ENCODE measurements at places on chromosomes 6 and 20.

- DNase-seq, result no peak
Measured at GRCh38 chr20:3563133-3563532, 92.3 kb downstream of the ATRN start.

DNA sequence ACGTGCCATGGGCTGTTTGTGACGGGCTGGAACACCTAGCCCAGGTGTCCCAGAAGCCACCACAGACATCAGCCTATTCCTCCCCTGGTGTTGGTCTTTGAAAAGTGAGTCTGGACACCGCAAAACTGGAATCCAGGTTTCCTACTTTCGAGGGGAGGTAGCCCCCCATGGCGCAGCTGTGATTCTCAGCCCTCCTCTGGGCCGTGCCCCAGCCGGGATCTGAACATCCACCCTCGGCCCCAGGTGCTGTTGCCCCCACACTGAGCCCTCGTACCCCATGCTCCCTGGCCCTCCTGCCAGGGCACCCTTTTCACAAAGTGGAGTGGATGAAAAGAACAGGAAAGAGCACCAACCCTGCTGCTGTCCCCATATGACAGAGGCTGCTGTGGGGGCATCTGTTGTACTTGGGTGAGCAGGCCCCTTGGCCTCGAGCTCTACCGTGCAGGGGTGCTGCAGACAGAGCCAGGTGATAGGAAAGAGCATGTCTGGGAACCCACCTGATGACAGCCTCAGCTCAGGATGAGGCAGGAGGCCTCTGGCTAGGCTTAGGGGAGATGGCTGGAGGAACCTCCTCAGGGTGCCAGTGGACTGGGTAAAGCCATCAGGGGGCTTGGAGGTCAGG, 18.8 kb upstream of the MAS1L start:
- DNase-seq, result no peak

GRCh38 chr20:4041748-4042411, 26.5 kb upstream of the RNF24 start:
- no peak for DNase-seq

DNA sequence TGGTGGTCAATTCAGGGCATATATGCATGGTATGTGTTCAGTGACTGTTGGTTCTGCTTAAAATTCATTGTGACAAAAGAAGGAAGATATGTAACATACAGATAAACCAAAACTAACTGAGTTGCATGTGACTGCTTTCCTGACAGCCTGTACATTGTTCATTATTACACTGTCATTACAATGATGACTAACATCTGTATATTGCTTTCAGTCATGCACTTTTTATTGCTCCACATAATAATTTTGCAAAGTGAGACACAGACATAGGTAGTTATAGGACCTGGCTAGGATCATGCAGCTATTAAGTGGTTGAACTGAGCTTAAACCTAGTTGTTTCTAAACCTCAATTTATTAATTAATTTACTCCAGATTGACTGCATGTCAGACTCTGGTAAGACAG, 703.2 kb downstream of the HDGFL1 start:
- no peak for DNase-seq

DNA sequence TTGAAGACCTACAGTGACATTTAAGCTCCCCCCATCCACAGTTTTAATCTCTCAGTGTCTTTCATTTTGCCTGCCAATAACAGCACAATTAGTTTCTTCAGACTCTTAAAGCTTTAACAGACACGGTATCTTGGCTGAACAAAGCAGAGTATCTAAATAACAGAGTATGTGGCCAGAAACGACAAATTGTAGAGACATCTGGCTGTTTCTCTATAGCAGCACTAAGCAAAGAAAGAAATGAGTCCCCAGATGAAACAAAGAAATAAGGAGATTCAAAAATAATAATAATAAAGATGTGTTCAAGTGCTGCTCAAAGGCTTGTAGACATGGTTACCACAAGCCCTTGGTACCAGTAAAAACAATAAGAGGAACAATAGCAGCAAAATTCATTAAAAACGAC, 97.8 kb upstream of the HDAC2 start:
- no peak for DNase-seq

GRCh38 chr20:43579861-43580793, 10.6 kb upstream of the IFT52 start:
- DNase-seq, result no peak

- DNase-seq, result no peak
Measured at GRCh38 chr20:2449386-2449785, 21.2 kb downstream of the SNRPB start.

DNA sequence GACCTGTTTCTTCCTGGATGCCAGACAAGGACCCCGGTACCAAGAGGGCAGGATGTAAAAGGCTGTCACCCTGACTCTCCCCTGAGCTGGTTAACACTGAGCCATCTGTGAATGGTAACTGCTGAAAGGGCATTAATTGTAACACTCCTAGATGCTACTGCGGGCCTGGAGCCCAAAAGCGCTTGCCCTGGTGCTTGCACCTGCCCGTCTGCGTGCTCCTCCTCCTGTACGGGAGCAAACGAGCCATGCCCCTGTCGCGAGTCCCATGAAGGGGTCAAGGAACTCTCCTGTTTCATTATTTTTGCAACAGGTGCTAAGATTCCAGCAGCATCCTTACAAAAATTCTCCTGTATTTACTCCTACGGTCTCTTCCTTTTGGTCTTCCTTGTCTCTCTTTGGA, 140.0 kb upstream of the LAMA2 start:
- no peak for DNase-seq

- peak; percentile 48 for DNase-seq
Measured at GRCh38 chr20:37615340-37616109, 78.3 kb upstream of the CTNNBL1 start.

- no peak for DNase-seq
Measured at GRCh38 chr6:79201983-79202382, 32.5 kb downstream of the HMGN3 start.

DNA sequence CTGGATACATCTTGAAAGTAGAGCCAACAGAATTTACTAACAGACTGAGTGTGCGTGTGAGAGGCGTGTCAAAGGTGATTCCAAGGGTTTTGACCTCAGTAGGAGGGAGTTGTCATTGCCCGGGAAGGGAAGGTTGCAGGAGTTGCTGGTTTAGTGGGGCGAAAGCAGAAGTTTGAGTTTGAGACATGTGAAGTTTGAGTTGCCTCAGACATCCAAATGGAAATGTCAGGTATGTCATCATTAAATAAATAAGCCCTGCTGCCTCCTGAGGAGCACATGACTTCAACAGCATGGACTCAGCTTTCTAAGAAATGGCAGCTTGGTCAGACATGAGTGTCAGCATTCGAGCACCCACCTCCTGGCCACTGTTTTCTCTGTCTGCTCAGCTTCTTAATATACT, 26.6 kb upstream of the TGM2 start:
- no peak for DNase-seq

- DNase-seq, result peak; percentile 65
Measured at GRCh38 chr6:72411872-72412708, 209.8 kb upstream of the KCNQ5 start.

GRCh38 chr20:37734228-37734985, 40.6 kb downstream of the CTNNBL1 start:
- DNase-seq, result no peak

GRCh38 chr6:13030396-13030795, 297.9 kb downstream of the TBC1D7 start:
- DNase-seq, result no peak

DNA sequence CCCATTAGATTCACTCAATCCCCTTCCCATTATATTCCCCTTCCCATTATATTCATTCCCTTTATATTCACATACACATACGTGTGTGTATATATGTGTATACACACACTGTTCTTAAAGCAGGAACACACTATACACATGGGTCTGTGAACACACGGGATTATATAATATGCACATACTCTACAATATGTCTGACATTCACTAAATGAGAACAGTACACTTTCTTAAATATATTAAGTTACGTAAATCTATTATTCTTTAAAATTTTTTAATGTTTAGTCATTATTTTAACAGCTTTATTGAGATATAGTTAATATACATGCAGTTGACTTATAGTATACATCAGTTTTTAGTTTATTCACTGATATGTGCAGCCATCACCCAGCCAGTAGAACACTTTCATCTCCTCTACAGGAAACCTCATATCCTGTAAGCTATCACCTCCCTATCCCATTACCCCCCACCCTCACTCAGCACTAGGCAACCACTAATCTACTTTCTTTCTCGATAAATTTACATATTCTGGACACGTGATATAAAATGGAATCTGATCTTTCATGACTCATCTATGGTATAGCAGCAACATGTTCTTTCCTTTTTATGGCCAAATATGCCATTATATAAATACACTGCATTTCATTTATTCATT, 13.9 kb upstream of the SUMO4 start:
- DNase-seq, result no peak

DNA sequence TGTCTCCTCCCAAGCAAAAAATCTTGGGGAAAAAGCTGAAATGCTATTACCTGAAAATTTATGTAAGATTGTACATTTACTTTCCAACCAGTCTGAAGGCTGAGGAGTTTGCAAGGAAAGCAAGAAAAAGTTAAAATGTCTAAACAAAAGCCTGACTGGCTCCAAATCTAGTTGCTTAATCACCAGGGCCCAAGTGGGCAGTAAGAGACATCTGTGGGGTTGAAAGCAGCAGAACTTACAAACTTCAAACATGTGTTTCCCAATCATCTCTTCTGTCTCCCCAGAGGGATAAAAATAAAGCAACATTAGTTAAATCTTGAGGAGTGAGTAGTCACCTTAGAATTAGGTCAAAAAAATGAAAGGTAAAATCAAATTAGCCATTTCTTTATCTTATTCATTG, 98.6 kb downstream of the OGFRL1 start:
- DNase-seq, result no peak

GRCh38 chr6:63864061-63864460, 228.5 kb downstream of the PHF3 start:
- DNase-seq, result no peak

- DNase-seq, result no peak
Measured at GRCh38 chr6:3218266-3218665, 9.2 kb downstream of the TUBB2B start.

DNA sequence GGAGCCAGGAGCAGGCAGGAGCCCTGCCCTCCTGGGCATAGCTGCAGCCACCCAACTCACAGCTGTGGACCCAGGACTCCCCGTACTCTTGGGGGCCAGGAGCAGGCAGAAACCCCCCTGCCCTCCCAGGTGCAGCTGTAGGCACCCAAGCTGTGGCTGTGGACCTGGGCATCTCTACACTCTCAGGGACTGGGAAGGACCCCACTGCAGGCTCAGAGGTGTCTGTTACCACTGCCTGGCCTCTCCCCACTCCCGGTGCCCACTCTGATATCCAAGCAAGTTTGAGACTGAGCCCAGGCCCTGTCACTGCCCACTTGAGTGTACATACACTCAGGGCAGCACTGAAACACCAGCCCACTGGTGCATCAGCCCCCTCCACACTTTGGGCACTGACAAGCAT, 193.5 kb upstream of the MANEA start:
- no peak for DNase-seq

DNA sequence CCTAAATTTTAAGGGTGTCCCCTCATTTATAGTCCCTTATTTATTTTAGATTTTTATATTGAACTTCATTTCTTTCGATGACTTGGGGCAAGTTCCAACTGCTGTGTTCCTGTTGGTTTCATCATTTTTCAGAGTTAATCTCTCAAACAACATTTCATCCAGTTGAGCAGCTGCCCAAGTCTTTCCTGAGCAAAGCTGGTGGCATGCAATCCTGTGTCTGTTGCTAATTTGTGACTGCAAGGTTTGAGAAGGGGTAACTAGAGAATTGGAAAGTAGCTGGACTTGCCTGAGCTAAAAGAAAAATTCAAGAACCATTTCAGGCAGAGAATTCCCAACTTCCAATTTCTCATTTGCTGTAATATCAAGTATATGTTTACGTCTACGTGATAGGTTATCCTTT, 881.5 kb upstream of the SLC35B3 start:
- no peak for DNase-seq

DNA sequence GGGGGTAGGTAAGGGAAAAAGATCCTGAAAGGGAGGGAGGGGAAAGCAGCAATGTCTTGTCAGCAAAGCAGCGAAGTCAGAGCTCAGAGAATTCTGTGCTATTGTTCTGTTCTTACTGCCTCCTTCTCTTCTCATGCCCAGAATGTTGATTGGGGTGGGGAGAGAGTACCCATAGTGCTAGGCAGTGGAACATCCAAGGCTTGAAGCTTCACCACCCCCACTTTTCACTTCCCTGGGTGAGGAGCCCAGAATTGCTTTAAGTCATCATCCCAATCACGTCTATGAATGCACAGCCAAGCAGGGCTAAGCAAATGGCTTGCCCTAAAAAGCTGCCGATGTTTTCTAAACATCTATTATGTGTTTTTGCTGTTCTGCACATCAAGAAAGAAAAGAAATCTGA, 16.5 kb downstream of the REPS1 start:
- no peak for DNase-seq

DNA sequence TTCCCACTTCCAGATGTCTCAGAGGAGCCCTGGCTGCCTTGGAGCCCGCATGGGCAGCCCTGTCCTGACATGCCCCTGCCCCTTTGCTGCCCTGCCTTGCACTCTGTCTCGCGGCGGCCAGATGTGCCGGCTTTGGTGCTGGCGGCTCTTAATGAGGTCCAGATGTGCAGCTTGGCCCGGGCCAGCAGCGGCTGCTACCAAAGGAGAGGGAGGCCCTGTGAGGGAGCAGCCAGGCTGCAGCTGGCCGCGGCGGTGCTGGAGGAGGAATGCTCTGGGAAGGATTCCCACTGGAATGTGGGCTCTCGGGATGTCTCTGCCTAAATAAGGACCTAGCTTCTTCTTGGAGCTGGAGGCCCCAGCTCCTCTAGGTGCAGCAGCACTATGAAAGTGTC, 72.4 kb downstream of the FGD2 start:
- no peak for DNase-seq

DNA sequence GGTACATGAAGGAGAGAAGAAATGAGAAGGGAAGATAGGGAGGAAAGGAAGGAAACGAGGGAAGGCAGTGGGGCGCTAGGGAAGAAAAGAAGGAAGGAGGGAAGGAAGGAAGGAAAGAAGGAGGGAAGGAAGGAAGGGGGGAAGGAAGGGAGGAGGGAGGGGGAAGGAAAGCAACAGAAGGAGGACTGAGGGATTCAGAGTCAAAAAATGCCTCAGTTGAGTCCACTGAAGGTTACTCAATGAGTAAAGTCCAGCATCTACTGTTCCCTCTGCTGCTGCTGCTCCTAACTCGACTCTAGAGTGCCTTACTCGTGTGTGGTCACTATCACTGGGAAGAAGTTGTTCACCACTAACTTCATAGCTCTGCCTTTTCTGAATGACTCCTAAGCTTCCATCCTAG, 33.8 kb downstream of the PHACTR1 start:
- DNase-seq, result no peak

GRCh38 chr20:40861427-40862008, 167.1 kb upstream of the TOP1 start:
- no peak for DNase-seq

GRCh38 chr6:89045576-89045975, 35.0 kb upstream of the PNRC1 start:
- no peak for DNase-seq

DNA sequence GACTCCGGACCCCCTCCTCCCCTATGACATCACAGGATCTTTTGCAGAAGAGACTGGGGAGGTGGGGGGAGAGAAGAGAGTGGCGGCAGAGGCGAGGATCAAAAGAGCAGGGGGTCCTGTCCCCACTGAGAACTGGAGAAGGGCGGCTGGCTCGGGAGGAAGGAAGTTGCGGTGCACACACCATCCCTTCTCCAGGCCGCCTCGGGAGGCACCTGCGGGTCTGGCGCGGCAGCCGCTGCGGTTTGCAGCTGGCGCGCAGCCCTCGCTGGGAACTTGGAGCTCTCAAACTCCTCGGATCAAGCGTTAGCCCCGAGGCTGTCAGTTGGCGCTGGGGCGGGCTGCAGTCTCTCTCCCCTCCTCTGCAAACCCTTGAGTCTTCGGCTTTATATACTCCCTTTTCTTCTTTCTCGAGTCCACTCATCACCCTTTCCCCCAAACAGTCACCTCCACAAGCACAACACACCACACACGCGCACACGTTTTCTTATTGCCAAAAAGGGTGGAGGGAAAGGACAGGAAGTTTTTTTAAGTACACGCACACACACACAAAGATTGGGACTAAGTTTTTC, 180.7 kb downstream of the TBXT start:
- no peak for DNase-seq
